ENCODE measurements at places on chromosomes 1 and 21.

DNA sequence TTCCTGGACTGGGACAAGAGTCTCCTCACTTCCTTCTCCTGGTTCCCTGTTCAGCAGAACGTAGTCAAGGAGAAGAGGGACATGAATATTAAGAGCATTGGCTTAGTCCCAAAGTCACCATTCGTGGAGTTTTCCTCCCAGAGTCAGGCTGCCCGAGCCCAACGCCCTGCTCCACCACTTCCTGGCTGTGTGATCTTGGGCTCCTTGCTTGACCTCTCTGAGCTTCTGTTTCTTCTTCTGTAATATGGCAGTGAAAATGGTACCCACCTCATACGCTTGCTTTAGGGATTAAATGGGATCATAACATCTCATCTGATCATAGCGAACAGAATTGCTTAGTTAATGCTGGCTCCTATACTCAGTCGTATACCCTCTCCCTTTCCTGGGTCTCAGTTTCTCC is 12.0 kb upstream of the CASZ1 start:
- DNase-seq: no peak

- DNase-seq: no peak
Measured at GRCh38 chr1:41053316-41053715, 31.8 kb upstream of the SLFNL1 start.

DNA sequence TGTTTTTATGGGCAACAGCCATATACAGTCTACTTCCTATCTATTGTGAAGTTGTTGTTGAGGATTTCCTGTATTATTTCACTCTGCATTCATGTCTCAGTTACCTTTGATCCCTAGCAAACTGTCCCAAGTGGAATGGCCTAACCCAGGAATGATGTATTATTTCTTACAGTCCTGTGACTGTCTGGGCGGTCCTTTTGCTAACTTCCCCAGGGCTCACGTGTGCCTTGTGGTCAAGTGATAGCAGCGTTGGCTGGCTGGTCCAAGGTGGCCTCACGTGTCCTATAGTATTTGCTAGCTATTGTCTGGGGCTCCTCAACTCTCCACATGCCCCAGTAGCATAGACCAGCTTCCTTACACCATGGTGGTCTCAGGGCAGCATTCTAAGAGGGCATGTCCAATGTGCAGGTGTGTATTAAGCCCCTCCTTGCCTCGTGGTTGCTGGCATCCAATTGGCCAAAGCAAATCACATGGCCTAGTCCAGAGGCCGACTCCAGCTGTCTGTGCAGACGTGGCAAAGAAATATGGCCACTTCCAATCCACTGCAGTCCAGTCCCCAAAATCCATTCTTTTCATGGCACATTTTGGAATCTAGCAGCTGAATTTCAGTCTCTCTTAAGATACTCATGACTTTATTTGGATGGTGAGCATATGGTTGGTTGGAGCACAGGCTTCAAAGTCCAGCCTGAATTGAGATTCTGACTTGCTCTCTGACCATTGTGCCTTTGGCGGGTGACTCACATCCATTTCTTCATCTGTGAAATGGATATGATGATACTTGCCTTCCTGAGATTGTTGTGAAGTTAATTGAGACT is 94.1 kb downstream of the GALNT2 start:
- no peak for DNase-seq

GRCh38 chr1:62194651-62195544 is at the start of gene L1TD1:
L1TD1 (plus strand) TSS chr1:62194849; CDS start chr1:62206629, 11,780 bp downstream.
- DNase-seq: no peak

DNA sequence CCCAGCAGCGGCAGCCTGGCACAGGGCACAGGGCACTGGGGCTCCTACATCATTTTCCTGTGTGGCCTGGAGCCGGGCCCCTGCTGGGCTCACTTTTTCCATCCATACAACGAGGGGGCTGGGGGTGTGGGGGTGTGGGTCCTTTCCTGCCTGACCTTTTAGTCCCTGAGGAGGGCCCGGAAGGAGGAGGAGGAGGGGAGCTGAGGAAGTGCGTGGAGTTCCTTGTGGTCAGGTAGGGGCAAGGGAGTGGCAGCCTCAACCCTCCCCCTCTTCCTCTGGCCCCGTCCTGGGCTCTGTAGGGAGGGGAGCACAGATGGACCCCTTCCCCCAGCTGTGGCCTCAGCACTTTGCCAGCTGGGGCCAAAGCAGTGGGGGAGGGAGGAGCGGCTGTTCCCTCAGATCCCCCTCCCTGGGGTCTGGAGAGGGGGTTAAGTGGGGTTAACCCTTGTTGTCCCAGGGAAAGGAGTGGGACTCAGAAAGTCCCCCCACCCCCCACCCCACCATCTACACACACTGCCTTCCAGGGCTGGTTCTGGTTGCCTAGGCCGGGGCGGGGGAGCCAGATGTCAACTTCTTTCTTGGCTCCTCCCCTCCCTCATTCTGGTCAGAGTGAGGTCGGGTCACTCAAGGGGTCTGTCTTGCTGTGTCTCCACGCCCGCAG is 5.7 kb downstream of the NTRK1 start:
- no peak for DNase-seq

- no peak for DNase-seq
Measured at GRCh38 chr1:1960480-1961196, 41.6 kb upstream of the TMEM52 start.

DNA sequence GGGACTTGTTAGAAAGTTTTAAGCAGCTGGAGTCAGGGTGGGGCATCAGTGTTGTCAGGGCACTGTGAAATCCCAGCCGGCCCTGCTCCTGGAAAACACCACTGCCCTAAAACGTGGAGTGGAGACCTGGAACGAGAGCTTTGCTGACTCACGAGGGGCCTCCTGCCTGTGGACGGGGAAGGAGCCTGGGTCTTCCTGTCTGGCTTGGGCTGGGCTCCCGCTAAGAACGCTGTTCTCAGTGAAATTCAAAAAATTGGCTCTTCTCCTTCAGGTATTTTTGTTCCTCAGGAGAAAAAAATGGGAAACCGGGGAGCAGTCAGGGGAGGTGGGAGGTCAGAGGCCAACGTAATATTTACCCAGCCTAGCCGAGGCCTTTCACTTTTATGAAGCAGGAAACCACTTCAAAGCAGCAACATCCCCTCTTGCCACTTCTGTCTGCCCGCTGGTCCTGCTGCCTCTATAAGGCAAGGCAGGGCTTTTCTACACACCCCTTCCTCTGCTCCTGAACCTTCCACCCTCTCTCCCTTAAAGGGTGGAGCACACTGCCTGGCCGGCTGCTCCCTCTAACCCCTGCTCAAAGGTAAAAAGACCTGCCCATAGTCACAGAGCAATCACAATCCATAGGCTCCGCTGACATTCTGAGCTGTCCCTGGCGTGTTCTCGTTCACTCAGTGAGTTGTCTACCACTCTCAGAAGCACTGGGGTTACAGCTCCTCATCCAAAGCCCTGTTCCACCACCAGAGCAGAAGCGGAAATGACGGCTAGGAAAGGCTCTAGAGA is 8.0 kb downstream of the PLXNA2 start:
- no peak for DNase-seq

GRCh38 chr1:64337926-64338325 is 132.0 kb upstream of the CACHD1 start:
- no peak for DNase-seq

- DNase-seq: no peak
Measured at GRCh38 chr1:14626869-14627607, 28.6 kb downstream of the KAZN start.
